ENCODE measurements at places on chromosomes 4 and X.

DNA sequence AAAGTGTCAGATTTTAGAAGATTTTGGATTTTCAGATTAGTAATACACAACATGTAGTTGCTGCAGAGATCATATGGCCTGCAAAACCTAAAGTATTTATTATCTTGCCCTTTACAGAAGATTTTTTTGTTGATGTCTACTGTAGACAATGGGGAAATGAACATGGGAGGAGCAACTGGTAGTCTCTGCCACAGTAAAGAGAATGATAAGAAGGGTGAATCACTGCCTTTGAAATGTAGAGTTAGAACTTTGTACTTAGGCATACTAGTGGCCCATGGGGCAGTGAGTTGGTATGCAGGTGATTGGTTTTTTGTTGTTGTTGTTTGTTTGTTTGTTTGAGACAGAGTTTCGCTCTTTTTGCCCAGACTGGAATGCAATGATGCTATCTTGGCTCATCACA lies 50.1 kb downstream of the GAB1 start:
- no peak for DNase-seq

GRCh38 chr4:103099691-103100392 lies at the start of gene BDH2:
TSS of gene BDH2 (minus strand) at chr4:103099834. CDS start at chr4:103096254, 3,580 bp downstream.
- DNase-seq, result no peak

GRCh38 chr4:87541956-87542709 lies 13.0 kb upstream of the SPARCL1 start:
- no peak for DNase-seq

- DNase-seq, result peak; percentile 13
These were observed 63.2 kb downstream of the CLDN22 start for GRCh38 chr4:183256756-183257385.

GRCh38 chr4:110610940-110611831 lies 11.7 kb downstream of the PITX2 start:
- DNase-seq, result no peak

DNA sequence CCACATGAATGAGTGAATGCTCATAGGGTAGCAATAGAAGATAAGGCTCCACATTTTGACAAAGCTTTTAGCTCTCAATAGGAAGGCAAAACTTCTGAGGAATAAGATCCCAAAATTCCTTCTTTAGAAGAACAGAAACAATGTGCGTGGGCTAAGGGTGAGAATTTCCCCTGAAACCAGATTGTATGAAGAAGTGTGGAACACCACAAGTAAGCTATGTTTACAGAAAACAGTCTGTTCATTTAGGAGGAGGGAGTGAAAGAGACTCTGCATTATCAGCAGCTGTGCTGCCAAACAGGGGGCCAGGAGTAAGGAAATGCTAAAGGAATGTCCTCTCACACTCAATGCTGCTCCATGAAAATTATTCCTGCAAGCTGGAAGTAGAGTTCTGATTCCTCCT lies 851.6 kb downstream of the CENPC start:
- no peak for DNase-seq

- no peak for DNase-seq
These were observed 1472.7 kb downstream of the ARAP2 start for GRCh38 chr4:34771632-34772031.

DNA sequence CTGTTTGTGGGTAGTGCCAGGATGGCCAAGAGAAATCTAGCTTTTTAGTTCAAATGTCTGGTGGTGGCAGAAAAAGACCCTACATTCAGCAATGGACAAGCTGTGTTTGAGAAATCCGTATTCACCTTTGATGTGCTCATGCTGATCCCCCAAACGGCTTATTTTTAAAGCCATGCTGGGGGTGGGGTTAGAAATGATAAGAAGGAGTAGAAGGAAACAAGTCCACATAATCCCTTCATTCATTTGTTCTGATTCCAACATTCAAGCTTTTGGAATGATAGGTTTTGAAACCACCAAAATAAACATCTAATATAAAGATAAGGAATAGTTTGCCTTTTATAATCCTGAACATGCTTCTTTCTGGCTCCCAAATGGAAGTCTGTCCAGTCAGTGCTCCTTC lies 92.0 kb upstream of the DKK2 start:
- no peak for DNase-seq

- no peak for DNase-seq
These were observed 39.3 kb downstream of the NHSL2 start for GRCh38 chrX:71949844-71950445.

- no peak for DNase-seq
These were observed 571.9 kb downstream of the SPOCK3 start for GRCh38 chr4:166662266-166662843.

- no peak for DNase-seq
These were observed 1.2 kb downstream of the WDR44 start for GRCh38 chrX:118347131-118347530.

- DNase-seq, result no peak
These were observed 22.7 kb upstream of the SEPSECS start for GRCh38 chr4:25182937-25183336.

GRCh38 chrX:133415276-133416105 lies at the start of gene GPC4:
TSS of gene GPC4 (minus strand) at chrX:133415489. CDS start at chrX:133414965, 524 bp downstream.
- no peak for DNase-seq

DNA sequence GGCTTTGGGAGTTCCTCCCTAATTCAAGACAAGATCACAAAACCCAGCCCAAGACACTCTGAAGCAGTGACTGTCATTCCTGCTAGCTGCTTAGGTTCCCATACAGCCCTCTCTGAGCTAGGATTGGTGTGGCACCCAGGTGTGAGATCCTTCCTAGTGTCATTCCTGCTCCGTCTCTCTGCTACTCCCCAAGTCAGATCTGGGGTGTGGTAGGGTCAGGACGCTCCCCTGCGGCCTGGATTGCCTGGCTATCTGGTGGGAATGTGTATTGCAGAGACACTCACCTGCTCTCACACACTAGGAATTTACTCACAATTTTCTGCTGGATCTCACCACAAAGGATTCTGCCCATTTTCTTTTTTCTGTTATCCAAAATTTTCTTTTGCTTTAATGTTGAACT lies 560.8 kb upstream of the ATOH1 start:
- DNase-seq, result no peak

GRCh38 chrX:136689436-136689835 lies 41.5 kb downstream of the CD40LG start:
- no peak for DNase-seq

- DNase-seq, result no peak
These were observed 38.8 kb downstream of the NSG1 start for GRCh38 chr4:4425696-4426095.

DNA sequence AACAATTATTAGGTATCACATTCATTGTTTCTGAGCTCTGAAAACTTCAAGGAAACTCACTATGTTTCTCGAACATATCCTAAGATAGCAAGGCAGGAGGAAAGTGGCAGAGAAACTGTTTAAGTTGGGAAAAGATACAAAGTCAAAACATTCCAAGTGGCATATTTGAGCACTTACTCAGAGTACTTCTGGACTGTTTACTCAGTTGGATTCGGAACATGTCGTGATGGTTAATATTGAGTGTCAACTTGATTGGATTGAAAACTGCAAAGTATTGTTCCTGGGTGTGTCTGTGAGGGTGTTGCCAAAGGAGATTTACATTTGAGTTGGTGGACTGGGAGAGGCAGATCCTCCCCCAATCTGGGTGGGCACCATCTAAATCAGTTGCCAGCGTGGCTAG lies 298.3 kb downstream of the IL1RAPL2 start:
- no peak for DNase-seq
